ENCODE measurements at places on chromosomes 5 and 9. TPM values are rescaled to one million over a fixed set of nuclear protein-coding genes. Genes with fewer than 3 reads are reported as not detected.
A peak's percentile ranks its signal among the peaks of the same experiment; 100 is the strongest.

GRCh38 chr9:37669232-37669631 lies 18.5 kb downstream of the FRMPD1 start:
- ATAC-seq = peak; percentile 55

DNA sequence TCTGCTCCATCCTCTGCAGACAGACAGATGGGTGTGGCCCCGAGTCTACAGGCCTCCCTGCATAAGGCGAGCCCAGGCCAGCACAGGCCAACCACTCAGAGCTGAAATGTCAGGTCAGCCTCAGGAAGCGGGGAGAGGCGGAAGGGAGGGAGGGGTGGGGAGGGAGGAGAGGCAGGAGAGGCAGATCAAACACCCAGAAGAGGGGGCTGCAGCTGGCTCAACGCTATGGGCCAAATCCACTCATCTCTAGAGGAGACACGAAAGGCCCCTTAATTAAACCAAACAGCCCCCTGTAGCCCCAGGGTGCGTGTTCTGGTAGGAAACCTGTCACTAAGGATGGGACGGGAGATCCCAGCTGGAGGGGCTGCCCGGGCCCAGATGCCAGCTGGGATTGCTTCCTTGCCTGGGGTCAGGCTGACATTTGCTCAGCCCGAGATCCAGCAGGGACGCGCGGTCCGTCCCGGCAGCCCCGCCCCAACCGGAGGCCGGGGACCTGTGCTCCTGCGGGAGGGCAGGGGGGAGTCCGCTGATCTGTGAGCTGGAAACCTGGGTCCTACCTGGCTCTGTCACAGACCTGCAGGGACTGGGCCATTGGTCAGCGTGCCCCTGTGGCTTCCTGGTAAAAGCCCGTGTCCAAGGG lies 97.2 kb upstream of the SARDH start:
- ATAC-seq = peak; percentile 43

- ATAC-seq = peak; percentile 62
Observed at GRCh38 chr9:119368681-119369581, at the start of gene BRINP1. Gene BRINP1 (minus strand): TSS chr9:119369435. CDS start chr9:119313355, 56,080 bp downstream.

DNA sequence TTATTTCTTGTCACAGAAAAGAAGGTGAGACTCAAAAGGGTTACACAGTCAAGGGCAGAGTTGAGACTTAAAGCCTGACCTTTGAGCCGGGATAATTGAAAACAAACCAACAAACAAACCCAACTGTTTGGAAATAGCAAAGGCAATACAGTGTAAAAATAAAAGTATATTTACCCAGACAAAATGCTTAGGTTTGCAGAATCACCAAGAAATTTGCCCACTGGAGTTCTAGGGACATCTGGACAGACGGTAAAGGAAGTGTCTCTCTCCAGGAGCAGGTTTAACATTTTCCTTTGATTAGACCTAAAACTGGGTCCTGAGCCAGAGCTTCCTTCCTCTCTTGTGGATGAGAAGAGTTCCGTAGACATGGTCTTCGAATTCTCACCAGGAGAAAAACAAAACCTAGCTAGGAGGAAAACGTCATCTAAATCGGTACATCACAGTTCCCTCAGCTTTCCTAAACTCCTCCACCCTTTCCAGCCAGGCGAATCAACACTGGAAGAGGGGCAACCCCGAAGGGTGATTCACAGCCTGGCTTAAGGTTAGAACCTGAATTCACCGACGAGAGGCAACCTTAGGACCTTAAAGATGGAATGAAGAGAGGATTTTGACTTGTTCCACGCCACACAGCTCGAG lies 673 bp downstream of the CDC25C start:
- peak; percentile 1 for ATAC-seq

GRCh38 chr5:148482196-148482595 lies 98.4 kb downstream of the FBXO38 start:
- ATAC-seq = no peak

DNA sequence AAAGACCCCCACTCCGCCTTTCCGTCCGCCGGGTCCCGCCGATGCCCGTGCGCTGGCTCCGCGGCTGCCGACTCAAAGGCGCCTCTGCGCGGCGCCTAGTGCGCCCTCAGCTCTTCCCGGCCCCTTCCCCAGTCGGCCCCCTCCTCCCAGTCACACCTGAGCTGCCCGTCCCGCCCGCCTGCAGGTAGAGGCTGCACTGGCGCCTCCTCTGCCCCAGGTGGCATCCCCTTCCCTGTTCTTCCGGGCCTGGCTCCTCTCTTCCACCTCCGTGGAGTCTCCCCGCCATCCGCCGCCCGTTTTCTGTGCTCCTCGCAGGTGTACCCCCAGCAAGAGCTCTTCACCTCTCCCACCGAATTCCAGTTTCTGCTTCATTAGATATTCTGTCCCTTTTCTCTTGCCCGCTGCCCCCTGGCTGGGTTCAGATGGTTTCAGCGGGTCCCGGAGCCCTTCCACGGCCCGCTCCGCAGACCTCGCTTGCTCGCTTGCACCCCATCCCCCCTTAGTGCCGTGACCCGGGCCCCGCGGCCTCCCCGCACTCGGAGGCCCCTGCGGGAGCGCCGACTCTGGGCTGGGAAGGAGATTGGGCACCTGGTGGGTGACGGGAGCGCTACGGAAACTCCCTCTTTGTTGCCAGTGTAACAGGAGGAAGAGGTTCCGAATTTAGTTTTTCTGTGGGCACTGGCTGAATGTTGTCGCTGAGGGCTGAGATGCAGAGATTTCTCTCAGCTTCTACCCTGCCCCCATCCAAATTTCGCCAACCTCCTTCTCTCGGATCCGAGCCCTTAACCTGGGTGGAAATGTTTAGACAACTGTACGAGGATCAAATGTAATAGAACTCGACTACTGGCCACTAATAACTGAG lies 809 bp downstream of the SLC44A1 start:
- ATAC-seq = peak; percentile 67

GRCh38 chr9:80134487-80134886 lies 562.7 kb downstream of the TLE4 start:
- peak; percentile 63 for ATAC-seq

- no peak for ATAC-seq
Observed at GRCh38 chr9:7293091-7293490, 506.5 kb downstream of the DMAC1 start.

DNA sequence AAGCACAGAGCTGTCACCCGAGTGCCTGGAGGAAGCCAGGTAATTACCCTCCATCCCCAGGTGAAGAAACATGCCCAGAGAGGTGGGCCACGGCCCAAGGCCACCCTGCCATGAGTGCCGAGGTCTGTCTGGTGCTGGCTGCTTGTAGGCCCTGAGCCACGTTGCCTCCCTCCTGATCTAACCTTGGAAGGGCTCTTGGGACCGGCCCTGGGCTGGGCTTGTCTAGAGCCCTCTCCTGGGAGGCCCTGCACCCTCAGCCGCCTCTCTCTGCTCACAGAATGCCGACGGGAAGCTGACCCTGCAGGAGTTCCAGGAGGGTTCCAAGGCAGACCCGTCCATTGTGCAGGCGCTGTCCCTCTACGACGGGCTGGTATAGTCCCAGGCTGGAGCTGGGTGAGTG lies 39.4 kb upstream of the HMCN2 start:
- peak; percentile 51 for ATAC-seq

DNA sequence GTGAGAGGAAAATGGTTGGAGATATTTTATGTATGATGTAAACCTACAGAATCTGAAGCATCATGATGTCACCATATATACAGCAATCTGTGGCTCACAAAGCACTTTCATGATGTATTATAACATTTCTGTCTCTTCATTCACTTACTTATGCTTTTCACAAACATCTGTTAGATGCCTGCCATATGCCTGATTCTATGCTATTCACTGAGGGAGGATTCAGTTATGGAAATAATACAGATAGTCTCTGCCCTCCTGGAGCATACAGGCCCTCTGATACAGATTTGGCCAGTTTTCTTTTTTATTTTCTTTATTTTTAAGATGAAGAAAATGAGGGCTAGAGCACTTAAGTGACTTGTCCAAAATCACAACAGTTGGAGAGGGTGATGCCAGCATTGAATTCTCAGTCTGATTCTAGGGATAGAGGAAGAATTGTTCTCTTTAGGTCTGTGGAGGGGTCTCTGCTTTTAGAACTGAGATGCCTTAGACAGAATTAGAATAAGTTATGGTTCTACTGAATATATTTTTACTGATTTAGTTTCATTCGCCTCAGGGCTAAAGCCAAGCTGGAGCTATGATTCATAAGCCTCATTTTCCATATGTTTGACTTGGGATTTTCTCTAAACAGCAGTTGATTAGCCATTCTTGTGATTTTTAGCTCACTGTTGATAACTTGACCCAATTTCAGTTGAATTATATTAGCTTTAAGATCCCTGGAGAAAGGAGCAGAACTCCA lies 636.4 kb downstream of the PRELID2 start:
- no peak for ATAC-seq

- no peak for ATAC-seq
Observed at GRCh38 chr5:178292826-178293205, 60.2 kb upstream of the PHYKPL start.

DNA sequence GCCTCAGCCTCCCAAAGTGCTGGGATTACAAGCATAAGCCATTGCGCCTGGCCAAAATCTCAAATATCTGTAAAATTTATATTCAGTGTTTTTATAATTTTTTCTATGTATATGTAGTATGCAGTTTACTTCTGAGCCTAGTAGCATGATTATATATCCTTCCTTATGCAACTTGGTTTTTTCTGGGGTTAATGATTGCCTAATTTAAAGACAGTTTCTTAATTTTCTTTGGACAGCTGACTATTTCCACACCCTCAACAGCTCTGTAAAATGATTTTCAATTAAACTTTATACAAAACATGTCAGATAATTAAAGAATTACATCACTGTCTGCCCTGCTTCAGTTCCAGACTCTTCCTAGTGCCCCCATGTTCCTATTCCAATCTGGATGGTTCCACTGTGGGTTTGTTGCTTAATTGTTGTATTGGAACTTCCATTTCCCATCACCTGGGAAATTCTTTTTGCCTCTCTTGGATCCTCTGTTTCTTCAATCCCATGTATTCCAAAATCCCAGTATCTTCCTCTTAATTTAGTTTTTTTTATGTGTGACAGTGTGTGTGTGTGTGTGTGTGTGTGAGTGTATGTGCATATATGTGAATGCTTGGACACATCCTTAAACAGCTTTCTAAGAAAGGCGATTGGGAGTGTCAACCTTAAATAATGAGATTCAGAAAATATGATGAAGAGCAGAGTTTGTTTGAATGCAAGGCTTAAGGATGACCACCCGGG lies 53.2 kb downstream of the C5orf22 start:
- no peak for ATAC-seq

- ATAC-seq = no peak
Observed at GRCh38 chr9:72882117-72882775, 70.6 kb downstream of the ALDH1A1 start.

- ATAC-seq = no peak
Observed at GRCh38 chr9:70673844-70674243, 259.4 kb upstream of the KLF9 start.

SAPCD2 gene
- 13.8 TPM for total RNA-seq

ZNF883 gene
- total RNA-seq = 1.0 TPM

IFNA13 gene
- not detected for total RNA-seq

PHYHD1 gene
- 12.4 TPM for total RNA-seq

NUTM2F gene
- total RNA-seq = not detected

ARSI gene
- 1.7 TPM for total RNA-seq

TICAM2 gene
- 1.2 TPM for total RNA-seq
